ENCODE measurements at places on chromosomes 1 and 21. TPM values are rescaled to one million over a fixed set of nuclear protein-coding genes. Genes with fewer than 3 reads are reported as not detected.
A peak's percentile ranks its signal among the peaks of the same experiment; 100 is the strongest.

DNA sequence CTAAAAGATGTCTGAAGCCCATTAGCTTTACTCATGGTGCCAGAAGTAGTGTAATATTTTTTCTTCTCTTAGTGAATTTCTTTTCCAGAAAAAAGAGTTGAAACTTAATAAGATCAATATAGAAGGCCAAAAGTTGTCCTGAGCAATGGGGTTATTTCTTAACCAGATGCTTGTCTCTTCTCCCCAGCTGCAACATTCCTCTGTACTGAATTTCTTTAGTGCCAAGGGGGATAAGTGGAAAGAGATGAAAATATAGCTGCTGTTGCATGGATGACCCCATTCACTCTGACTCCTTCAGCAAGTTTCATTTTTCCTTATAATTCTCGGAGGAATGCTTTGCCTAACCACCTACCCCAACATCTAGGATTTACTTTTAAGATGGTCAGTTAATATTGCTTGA, 675.0 kb downstream of the USP25 start:
- no peak for DNase-seq

DNA sequence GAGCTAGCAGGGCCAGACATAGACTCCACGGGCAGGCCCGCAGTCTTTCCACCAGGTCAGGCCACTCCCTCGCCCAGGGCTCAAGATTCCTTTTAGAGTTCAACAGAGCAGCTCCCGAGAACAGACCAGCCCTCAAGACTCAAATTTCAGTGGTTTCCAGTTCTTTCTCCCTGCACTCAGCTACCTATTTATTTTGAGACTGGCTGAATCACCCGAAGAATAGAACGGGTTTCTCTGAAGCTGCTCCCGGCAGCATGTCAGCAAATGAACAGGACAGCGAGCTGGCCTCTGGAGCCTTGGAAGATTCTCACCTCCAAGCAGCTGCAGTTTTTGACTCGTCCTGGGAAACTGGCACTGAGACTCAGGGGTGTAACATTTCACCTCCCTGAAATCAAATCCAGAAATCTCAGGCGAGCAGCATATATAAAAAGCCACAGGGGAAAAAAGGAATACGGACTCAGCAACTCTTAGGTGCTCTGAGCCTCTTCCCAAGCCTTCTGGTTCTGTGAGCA, 177.9 kb downstream of the CLIC6 start:
- no peak for DNase-seq

DNA sequence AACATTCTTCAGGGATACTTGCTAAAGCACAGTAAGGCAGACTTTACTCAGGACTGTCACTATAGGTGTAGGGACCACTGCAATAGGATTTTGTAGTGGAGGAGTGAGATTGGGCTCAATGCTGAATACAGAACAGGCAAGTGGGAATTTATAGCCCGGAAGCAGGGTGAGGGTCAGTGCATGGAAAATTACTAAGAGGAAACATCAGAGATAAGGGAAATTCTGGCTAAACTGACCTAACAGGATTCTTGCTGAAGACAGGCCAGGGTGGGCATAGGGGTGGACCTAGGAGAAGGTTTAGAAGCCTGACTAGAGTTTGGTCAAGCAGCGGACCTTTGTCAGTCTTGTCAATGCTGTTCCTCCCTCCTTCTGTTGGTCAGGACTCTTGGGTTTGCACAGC, 20.8 kb upstream of the ZNF362 start:
- DNase-seq = no peak

GRCh38 chr1:98104289-98104688, 183.5 kb upstream of the DPYD start:
- DNase-seq = no peak

GRCh38 chr1:164806531-164806930, 247.5 kb downstream of the PBX1 start:
- DNase-seq = no peak

DNA sequence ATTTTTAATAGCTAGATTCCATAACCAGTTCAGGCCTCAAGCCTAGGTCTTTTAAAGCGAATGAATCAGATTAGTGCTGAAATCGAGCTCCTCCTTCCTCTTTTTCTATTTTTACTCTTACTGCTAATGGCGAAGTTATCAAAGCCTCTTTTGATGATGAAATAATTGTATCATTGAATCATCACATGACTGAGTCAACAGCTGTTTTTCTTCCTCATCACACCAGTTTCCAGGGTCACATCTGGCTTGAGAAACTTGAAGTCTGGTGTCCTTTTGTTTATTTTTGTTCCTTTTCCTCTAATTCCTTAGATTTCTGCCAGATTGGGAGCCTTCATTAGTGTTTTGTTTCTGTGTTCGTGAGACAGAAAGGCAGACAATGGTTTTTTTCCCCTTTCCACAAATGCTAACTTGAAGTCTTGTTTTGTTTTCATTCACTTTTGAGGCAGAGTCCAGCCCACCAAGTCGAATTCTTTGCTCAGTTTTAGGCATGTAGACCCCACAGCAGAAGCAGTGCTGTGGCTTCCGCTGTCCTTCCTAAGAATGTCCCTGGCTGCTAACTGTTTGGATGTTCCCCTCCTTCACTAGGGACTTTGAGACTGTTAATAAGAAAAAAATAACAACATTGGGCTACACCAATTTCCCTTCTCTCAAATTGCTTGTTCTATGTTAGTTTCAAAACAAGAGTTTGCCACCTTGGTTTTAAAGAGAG, 51.9 kb upstream of the FMOD start:
- no peak for DNase-seq

Gene RIMKLA
- not detected for total RNA-seq

- DNase-seq = peak; percentile 79
Measured at GRCh38 chr21:25708467-25709065, 26.1 kb downstream of the ATP5PF start.

- no peak for DNase-seq
Measured at GRCh38 chr1:3368711-3369445, 85.6 kb upstream of the ARHGEF16 start.

Gene HSD11B1
- total RNA-seq = 7.1 TPM

Gene GBP7
- total RNA-seq = not detected

DNA sequence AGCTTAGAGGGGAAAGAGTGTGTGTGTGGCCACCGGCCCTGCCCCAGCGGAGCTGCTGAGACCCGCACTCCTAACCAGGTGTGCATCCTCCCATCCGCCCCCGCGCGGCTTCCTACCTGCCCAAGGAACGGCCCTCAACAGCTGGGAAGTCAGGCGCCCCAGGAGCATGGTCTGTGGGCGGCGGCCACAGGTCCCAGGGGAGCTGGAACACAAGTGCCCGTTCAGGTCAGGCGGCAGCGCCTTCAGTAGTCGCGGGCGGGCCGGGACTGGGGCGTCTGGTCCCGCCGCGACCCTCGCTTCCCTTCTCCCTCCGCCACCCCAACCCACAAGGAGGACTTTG, 448 bp downstream of the AURKAIP1 start:
- DNase-seq = no peak

- DNase-seq = no peak
Measured at GRCh38 chr21:40766381-40766780, 80.6 kb downstream of the DSCAM start.

Gene SLC37A1
- total RNA-seq = 5.4 TPM

DNA sequence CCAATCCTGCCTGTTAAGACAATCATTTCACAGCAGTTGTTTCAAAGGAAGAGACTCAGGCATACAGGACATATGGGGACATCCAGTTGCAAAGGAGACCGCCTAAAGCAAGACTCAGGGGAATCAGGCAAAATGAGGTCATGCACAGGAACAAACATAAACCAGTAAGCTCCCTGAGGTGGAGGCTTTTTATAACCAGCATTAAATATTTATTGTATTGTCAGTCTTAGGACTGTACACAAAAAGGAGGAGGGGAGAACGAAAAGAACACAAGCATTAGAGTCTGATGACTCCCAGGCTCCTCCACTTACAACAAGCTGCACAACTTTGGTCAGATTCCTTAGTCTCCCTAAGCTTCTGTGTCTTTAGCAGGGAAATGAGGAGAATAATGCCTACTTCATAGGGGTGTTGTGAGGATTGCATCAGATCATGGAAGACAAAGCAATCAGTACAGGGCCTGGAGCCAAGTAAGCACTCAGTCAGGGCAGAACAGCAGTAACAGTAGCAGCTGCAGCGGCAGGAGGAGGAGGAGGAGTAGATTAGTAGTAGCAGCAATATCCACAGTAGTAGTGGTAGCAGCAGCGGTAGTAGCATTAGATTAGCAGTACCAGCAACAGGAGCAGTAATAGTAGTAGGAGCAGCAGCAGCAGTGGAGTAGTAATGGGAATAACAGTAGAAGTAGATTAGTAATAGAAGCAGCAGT, 54.2 kb upstream of the SPATA6 start:
- peak; percentile 30 for DNase-seq

DNA sequence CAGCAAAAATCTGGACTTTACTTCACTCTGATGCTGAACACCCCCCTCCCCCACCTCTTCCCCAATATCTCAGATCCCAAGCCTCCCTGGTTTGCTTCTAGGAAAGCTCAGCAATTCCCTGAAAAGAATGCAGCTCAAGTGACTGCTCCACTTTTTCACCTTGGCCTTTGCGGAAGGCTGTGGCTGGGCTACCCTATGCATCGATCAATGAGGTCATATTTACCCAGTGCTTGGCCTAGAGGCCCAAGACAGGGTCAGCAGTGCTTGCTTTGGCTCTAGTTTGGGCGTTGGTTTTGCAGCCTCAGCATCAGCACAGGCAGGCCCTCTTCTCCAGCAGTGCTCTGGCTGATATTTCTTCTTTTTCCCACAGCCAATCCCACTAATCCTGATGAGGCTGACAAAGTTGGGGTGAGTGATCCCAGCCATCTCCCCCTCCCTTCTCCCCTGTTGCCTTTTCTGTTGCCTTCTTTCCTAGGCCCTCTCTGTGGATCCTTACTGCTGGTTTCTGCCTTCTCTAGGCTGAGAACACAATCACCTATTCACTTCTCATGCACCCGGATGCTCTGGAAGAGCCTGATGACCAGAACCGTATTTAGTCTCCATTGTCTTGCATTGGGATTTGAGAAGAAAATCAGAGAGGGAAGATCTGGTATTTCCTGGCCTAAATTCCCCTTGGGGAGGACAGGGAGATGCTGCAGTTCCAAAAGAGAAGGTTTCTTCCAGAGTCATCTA, 14.2 kb downstream of the FCGR2B start:
- no peak for DNase-seq

Gene MAP7D1
- 184 TPM for total RNA-seq

Gene FMO1
- 0.21 TPM for total RNA-seq

Gene PCP4L1
- not detected for total RNA-seq

Gene CRYAA
- not detected for total RNA-seq

DNA sequence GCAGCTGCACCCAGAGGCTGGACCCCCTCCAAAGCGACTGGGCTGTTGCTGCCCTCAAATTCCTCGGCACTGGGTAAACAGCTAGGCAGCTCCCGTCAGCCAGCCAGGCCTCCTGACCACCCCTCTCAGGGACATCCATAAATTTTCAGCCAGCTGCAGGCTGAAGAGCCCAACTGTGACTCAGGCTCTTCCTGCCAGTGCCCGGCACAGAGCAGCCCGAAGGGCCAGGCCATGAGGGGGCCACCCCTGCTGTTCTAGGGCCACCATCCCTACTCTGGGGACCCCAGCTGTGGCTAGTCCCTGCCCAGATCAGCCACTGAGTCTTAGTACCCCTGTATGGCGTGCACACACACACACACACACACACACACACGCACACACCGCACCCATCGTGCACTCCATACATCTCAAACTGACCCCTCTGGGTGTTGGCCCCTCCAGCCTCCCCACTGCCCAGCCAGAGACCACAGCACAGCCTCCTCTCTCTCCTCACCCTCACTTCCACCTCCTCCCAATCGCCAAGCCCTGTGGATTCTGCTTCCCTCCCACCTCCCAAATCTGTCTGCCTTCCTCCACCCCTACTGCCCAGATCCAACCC, 6.2 kb upstream of the LAPTM5 start:
- no peak for DNase-seq

DNA sequence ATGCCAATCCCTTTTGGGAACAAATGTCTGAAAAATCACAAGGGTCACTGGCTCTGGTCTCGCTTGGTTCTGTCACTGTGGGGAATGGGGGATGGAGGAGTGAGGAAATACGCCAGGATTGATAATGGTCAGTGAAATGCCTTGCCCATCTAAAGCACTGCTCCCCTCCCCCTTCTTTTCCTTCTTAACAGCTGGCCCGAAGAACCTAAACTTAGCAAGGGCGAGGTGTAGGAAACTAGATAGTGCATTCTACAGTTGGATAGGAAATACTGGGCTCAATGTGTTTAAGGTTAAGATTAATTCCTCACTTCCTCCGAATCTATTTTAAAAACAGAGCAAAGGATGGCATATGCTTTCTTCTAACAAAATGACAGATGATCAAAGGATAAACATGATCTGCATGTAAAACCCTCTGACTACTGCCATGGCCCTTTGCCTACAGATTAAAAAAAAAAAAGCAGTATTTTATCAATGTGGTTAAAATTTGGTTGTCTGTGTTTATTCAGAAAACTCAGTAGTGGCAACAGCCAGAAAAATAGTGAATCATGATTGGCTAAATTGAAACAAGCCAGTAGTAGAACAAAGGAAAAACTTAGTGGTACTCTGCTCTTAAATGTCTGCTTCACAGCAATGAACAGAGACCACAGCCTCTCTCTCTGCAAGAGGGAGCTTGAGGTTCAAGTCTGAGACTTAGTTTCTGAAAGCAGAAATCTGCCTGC, 86.1 kb upstream of the VAV3 start:
- DNase-seq = no peak

- no peak for DNase-seq
Measured at GRCh38 chr1:1086911-1087341, 12.8 kb upstream of the RNF223 start.

Gene LIPI
- not detected for total RNA-seq

- no peak for DNase-seq
Measured at GRCh38 chr1:33434363-33434750, 3.5 kb upstream of the PHC2 start.

GRCh38 chr1:18726368-18726767, 95.7 kb downstream of the PAX7 start:
- no peak for DNase-seq

DNA sequence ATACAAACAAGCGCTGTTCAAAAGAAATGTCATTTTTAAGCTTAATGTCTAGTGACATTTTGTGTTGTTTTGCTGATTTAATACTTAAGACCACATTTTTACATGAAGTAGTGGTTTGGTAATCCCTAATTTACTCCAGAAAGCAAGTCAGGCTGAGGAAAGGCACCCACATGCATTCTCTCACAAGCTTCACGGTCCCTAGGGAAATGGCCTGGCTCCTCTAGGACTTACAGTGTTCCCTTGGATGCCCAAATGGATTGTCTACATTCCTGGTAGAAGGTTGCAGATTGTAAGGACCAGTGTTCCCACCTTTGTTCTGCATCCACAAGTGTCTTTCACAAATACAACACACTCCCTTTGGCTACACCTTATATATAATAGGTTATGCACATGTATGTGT, 9.5 kb downstream of the GPSM2 start:
- no peak for DNase-seq

DNA sequence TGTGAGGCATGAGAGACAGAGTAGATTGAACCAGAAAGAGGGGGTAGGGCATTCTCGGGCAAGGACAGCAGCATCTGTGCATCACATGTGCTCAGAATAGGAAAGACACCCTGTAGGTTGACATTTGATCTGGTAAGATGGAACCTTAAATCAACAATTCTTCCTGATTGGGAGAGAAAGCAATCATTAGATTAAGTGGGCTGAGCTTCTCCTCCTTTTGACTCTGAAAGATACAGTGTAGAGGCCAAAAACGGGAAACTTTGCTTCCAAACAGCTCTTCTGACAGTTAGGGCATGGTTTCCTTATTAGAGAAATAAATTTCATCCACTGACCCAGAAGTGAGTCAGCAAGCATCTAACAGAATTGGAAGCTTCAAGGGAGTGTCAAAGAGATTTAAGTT, 9.7 kb downstream of the KIF14 start:
- no peak for DNase-seq

Measured in tibial nerve (tissue), 4 donors.